ENCODE measurements at places on chromosomes 1 and 21. TPM values are rescaled to one million over a fixed set of nuclear protein-coding genes. Genes with fewer than 3 reads are reported as not detected.

ELAVL4 gene
- total RNA-seq, result 15.3 TPM

OR6N1 gene
- total RNA-seq, result not detected

SEMA4A gene
- 12.1 TPM for total RNA-seq

FMO2 gene
- 5.7 TPM for total RNA-seq

RPE65 gene
- 37.7 TPM for total RNA-seq

S100B gene
- 67.8 TPM for total RNA-seq
